ENCODE measurements at places on chromosomes 12 and 14. TPM values are rescaled to one million over a fixed set of nuclear protein-coding genes. Genes with fewer than 3 reads are reported as not detected.

- no peak for DNase-seq
Measured at GRCh38 chr14:95685978-95686922, at the start of gene TCL1B. Gene TCL1B (plus strand): TSS chr14:95686426. CDS start chr14:95686468, 42 bp downstream.

DNA sequence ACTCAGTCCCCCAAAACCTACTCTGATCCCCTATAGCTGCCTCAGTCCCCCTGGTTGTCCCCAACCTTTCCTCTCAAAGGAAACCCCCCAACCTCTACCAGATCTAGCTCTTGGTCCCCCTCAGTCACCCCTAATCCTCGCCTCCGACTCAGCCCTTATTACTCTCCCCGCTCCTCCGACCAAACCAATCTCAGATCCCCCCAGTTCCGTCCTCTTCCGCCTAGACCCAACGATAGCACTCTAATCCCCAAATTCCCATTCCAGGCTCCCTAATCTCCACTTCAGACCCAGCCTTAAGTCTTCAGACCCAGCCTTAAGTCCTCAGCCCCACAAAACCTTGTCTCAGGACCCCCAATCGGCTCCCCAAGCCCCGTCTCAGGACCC, 612 bp downstream of the VPS37B start:
- DNase-seq = no peak

DNA sequence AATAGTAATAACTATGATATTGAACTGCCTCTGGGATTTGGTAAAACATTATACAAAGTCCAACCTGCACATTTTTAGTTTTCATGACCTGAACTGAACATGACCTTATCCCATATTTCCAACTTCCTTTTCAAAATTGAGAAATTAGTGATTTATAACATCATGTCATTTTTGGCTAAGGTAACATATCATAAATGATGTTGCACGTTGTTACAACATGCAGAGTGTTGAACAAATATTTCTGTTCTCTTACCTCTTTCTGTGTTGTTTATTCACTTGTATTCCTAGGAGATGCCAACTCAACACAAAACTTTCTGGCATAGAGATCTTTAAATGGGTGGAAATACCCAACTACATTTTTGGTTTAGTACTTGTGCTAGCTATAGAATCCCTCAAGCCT, 496.0 kb downstream of the SLC6A15 start:
- DNase-seq = no peak

DNA sequence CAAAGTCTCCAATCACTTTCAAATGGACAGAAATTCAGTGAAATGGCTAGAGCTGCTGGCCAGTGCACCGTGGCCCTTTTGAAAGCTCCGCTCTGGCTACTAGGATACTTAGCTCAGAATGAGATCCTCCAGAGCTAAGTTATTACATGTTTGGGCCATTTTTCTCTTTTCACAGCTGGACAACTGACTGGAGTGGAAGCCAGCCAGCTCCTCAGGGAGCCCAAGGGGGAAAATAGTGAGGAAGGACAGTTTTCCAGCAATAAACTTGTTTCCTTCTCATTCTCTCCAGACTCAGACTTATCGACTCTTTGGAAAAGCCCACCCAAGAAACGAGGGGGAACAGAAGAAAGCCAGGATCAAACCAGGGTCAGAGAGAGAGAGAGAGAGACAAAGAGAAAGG, 266.0 kb downstream of the KSR2 start:
- DNase-seq = no peak

RASSF3 gene
- 15.4 TPM for total RNA-seq

Measured in epithelial cell of proximal tubule (primary cell).